Islet precursor cell (in vitro differentiated cells): ENCODE measurements at places on chromosomes 4 and X.

DNA sequence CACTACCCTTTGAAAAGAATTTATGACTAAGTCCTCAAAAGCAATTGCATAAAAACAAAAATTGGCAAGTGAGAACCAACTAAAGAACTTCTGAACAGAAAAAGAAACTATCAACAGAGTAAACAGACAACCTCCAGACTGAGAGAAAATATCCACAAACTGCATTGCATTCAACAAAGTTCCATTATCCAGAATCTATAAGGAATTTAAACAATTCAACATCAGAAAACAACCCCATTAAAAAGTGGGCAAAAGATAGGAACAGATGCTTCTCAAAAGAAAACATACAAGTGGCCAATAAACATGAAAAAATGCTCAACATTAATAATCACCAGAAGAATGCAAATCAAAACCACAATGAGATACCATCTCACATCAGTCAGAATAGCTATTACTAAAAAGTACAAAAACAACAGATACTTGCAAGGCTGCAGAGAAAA lies 130.2 kb downstream of the GASK1B start:
- DNase-seq: no peak

- DNase-seq: no peak
Observed at GRCh38 chr4:93867416-93868001, 39.0 kb downstream of the ATOH1 start.

DNA sequence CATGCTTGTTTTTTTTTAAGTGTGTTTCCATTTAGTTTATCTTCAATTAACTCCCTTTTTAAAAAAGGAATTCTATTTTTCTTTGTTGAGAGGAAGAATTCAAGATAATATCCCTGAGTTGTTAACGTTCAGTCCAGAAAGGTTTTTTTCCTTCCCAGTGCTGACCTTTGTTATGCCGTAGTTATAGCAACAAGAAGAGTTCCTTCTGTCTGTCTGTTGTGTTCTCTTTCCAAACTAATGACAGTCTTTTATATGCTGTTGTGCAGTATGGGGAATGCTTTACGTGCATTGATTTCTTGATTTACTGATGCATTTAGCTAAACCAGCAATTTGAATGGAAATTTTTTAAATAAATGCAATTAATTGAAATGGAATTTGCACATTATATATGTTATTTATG lies 6.6 kb upstream of the CXXC4 start:
- DNase-seq: no peak

GRCh38 chrX:11210415-11210801 lies 82.8 kb upstream of the AMELX start:
- no peak for DNase-seq

- no peak for DNase-seq
Observed at GRCh38 chr4:24689212-24689611, 104.9 kb upstream of the DHX15 start.

DNA sequence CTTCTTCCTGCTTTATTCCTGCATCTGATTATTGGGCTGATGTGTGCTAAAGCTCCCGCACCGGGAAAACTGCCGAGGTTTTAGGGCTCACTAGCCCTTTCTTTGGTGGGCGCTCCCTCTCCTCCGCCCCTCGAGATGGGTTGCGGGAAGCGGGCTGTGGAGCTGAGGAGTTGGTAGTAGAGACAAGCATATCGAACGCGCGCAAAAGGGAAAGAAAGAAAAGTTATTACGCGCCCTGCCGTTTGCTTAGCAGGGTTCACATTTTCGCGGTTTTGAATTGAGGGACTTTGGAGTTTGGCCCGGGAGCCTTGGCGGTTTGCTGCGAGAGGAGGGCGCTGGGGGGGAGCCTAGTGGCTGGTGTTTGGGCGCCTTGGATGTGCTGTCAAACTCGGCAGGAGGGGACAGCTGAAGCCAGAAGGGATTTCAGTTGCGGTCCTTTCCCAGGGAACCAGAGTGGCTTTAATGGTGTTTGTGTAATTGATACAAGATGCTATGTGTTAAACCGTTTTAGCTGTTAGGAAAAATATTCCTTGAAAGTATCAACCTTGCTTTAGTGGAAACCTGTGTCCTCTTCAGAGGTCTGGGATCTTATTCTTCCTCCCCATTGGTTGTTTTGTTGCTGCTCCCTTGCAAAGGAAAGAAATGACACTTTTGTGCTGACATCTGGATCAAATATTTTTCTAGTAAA lies 1.1 kb downstream of the GAB1 start:
- DNase-seq: peak; percentile 61

- no peak for DNase-seq
Observed at GRCh38 chrX:136647677-136648360, at the start of gene CD40LG. Gene CD40LG, plus strand, starts transcription at chrX:136648158. Its CDS starts 91 bp downstream, at chrX:136648249.

GRCh38 chrX:71573590-71573989 lies 4.6 kb upstream of the GCNA start:
- no peak for DNase-seq

DNA sequence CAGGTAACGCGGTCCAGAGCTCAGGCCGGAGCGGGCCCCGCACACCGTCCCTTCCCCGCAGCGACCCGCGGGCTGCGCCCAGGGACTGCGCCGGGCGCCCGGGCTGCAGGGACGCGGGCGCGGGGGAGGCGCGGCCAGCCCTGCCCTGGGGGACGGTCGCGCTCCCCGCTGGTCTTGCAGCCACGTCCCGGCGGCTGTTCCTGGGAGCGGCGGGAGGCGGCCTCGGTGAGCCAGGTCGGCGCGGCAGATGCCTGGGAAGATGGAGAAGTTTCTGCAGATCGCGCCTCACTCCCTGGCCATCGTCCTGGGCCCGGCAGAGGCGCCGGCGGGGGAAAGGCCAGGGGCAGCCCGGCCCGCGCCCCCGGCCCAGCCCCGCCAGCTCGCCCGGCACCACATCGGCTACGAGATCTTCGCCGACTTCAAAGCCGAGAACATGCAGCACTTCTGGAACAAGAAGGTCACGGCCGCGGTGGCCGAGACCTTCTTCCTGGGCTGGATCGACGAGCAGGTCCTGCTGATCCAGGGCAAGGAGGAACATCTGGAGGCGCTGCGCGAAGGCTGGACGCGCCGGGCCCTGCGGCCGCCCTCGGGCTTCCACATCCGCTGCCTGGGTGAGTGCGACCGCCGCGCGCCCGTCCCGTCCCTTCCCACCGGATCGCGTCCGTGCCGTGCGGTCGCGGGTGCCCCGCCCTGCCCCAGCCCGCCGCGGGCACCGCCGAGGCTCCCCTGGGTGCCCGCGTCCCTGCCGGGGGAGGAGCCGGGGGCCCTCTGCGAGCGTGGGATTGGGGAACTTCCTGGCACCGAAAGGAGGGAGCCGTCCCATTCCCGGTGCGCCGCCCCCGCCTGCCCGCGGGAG lies 107.4 kb upstream of the STOX2 start:
- peak; percentile 84 for DNase-seq

GRCh38 chrX:138925330-138925729 lies 213.8 kb upstream of the FGF13 start:
- DNase-seq: peak; percentile 50

GRCh38 chr4:155616117-155616516 lies 50.5 kb upstream of the GUCY1A1 start:
- no peak for DNase-seq

DNA sequence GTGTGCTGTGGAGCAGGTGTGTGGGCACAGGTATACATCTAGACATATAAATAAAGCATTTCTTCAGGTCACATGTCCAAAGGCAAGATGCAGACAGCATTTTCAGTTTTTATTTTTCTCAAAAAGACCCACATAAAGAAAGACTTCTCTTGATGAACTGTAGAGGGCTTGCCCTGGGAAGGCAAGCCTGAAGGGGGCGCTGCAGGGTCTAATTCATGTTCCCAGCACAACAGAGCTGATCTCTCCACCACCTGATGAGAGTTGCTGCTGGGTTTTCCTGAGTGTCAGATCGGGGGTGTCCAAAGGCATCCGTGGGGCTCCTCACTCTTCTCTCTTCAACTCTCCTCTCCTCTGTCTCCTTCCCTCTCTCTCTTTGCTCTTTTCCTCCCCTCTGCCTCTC lies 26.6 kb downstream of the ADRA2C start:
- DNase-seq: no peak

- no peak for DNase-seq
Observed at GRCh38 chrX:49876750-49877149, 2.5 kb upstream of the USP27X start.

DNA sequence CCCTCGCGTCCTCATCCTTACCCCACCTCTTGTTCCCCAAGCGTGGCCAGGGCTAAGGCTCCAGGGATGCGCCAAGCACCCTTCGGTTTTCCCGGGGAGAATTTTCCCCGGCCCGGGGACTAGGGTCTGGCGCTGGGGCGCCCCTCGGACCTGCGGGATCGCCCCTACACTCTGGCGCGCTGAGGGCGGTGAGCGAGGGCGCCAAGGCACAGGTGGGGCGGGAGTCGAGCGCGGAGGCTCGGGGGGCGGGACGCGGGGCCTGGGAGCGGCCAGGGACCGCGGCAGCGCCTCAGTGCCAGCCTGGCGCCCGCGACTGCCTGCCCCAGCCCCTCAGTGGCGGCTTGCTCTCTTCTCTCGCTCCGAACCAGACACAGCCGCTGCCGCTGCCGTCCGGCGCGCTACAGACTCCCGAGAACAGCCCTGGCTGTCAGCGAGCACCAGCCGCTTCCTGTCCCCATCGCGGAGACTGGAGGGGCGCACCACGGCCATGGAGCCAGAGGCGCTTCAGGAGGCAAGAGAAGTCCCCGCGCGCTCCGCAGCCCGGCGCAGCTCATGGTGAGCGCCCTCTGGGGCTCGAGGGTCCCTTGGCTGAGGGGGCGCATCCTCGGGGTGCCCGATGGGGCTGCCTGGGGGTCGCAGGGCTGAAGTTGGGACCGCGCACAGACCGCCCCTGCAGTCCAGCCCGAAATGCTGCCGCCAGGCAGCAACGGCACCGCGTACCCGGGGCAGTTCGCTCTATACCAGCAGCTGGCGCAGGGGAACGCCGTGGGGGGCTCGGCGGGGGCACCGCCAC lies at the start of gene DRD5:
TSS of gene DRD5 (plus strand) at position 292 of the 793 bp plus-strand sequence. CDS start at position 688, 396 bp downstream.
- peak; percentile 73 for DNase-seq

GRCh38 chr4:104964410-104965175 lies 182.1 kb upstream of the TET2 start:
- DNase-seq: no peak

GRCh38 chr4:16111533-16111932 lies 27.7 kb upstream of the PROM1 start:
- no peak for DNase-seq

GRCh38 chr4:189404271-189404670 lies 536.4 kb upstream of the FRG1 start:
- DNase-seq: no peak

GRCh38 chr4:165481053-165481835 lies 102.4 kb downstream of the CPE start:
- DNase-seq: no peak

DNA sequence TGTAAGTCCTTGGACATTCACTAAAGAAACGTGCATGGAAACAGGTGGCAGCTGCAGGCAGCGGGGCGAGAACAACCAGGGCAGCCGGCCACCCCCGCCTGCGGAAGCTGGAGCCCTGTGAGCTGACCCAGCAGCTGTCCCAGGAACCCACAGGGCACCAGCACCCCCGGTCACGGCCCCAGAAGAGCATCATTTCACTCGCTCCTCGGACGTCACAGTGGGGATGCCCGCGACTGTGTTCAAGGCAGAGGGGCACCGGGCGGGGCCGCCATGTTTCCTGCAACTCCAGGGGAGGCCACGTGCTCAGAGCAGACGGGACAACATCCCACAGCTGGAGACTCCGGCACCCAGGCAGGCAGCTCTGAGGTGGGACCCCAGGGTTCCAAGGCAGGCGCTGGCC lies 45.0 kb upstream of the CPLX1 start:
- no peak for DNase-seq

- DNase-seq: peak; percentile 85
Observed at GRCh38 chrX:19673375-19674040, 158.2 kb upstream of the MAP3K15 start.

- DNase-seq: no peak
Observed at GRCh38 chrX:132411310-132411977, 77.4 kb downstream of the MBNL3 start.

- no peak for DNase-seq
Observed at GRCh38 chr4:106325800-106326199, 9.4 kb downstream of the AIMP1 start.

GRCh38 chr4:72110886-72111285 lies 79.1 kb downstream of the NPFFR2 start:
- no peak for DNase-seq

- no peak for DNase-seq
Observed at GRCh38 chr4:46870411-46870810, 38.6 kb downstream of the COX7B2 start.

GRCh38 chr4:119314356-119314755 lies 7.6 kb downstream of the FABP2 start:
- DNase-seq: no peak

GRCh38 chr4:171256223-171256622 lies 557.0 kb upstream of the GALNTL6 start:
- no peak for DNase-seq

GRCh38 chr4:171966356-171966755 lies 153.2 kb downstream of the GALNTL6 start:
- peak; percentile 73 for DNase-seq

DNA sequence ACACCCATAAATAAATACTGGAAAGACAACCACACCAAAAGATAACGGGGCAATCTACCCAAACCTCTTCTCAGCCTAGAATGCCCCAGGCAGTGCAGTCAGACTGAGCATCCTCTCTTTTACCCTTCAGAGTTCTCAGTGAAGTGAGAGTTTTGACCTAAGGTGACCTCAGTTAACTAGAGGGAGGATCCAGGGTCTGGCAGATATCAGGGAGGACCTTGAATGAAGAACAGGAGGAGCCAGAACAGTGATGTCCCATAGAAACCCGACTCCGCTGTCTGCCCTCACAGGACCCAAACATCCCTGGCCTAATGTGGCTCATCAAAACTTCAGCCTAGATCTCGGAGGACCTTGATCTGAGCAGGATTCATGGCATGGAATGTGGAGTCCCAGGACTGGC lies at the start of gene MAGEB3:
TSS of gene MAGEB3 (plus strand) at position 263 of the 400 bp plus-strand sequence. CDS start 5,268 bp downstream, outside the sequence.
- DNase-seq: peak; percentile 62

DNA sequence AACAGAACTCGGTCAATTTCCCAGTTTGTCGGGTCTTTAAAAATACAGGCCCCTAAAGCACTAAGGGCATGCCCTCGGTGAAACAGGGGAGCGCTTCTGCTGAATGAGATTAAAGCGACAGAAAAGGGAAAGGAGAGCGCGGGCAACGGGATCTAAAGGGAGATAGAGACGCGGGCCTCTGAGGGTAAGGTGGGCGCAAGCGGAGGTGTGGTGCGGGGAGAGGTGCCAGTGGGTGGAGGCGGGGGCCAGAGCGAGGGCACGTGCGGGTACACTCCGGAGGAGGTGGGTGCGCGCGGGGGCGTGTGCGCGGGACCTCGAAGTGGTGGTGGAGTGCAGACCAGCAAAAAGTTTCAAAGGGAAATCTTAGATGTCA lies 787 bp upstream of the TET2 start:
- no peak for DNase-seq

- peak; percentile 73 for DNase-seq
Observed at GRCh38 chr4:164876700-164877324, at the start of gene APELA. Gene APELA, plus strand, starts transcription at chr4:164877178. Its CDS starts 154 bp downstream, at chr4:164877332.

DNA sequence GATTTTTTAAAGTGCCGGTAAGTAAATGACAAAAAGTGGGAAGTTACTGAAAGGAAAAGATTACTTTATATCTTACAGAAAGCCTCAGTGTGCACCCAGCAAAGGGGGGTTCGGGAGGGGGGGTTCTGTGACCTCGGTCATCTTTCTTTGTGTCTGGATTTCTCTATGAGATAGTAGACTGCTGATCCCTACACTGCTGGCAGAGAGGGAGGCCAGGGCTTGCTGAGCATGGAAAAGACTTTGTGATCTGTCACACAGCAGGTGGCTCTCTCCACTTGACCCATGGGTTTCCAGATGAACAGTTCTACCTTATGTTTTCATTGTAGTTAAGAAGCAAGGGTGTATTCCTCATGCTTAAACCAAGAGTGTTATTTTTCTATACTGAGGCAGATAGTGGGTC lies 475.6 kb downstream of the PCDH10 start:
- DNase-seq: no peak

GRCh38 chr4:48604527-48604926 lies 114.5 kb downstream of the ZAR1 start:
- no peak for DNase-seq

- no peak for DNase-seq
Observed at GRCh38 chr4:88743696-88744095, 46.1 kb upstream of the NAP1L5 start.
